ENCODE measurements at places on chromosomes 4 and X.
A peak's percentile ranks its signal among the peaks of the same experiment; 100 is the strongest.

DNA sequence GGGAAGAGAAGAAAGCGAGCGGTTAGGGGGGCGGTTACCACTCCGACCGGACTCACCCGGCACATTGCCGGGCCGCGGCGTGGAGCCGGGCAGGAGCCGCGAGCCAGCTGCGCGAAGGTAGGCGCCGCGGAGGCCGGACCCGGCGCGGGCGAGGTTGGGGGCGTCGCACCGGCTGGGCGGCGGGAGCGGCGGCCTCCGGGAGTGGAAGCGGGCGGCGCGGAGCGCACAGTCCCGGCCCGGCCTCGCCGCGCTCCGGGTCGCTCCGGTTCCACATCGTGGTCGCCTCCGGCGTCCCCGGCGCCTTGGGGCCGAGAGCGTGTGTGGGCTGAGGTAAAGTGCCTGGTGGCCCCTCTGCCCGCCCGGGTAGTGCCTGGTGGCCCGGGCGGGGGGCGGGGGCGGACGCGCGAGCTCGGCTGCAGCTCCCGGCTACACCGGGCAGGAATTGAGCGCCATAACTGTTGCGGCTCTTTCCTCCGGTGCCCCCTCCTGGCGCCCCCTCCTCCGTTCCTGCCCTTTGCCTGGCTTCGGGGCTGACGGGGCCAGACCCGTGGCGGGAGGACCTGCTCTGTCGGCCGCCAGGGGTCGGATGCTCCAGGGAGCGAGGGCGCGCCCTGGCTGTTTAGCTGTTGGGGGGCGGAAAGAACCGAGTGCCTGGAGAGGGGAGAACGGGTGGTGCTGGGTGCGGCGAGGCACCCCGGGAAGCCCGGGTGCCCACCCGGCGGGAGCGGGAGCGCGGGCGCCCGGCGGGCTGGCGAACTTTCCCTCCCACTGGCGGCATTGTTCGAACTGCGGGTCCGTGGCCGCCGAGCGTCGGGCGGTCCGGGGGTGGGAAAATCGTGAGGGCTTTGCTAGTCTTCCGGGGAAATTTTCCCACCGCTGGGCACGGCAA is 626 bp downstream of the JADE3 start:
- DNase-seq, result peak; percentile 6

DNA sequence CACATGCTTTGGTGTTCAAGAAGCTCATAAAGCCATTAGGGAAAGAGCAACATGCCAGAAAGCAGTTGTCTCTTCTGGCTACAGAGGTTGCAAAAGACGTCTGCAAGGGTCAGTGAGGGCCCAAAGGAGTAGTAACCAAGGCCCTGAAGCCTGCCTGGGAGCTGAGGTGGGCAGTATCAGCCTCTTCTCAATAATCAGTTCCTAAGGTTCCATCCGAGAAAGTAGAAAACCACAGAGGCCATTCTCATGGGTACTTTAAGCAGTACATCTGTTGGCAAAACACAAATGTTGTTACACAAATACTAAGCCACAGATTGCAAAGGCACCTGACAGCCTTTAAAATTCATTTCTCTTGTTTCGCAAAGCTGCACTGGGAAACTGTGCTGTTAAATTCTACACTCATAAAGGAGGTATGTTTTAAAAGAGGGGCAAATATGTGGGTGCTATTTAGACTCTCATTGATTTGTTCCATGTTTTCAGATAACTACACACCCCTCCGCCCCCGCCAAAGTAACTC is 37.7 kb downstream of the MECP2 start:
- no peak for DNase-seq

DNA sequence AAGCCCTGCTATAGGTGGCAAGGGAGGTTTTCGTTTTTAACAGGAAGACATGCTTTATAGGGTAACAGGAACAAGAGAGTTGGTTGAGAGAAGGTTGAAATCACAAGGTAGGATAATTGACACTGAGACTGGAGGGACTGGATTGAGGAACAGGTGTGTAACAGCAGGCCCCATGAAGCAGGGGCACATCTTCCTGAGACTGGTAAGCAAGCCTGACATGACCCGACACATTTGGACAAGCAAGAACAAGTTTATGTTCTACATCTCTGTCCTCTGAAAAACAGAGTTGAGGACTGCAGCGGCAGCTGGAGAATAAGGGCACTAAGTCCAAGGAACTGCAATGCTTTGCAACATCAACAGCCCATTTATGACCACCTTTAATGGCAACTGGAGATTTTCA is 5.2 kb downstream of the RPS4X start:
- no peak for DNase-seq

GRCh38 chr4:38919494-38919893 is 51.9 kb downstream of the FAM114A1 start:
- DNase-seq, result no peak

- DNase-seq, result no peak
Measured at GRCh38 chrX:78106651-78106986, 2.6 kb downstream of the PGK1 start.

GRCh38 chrX:15384304-15384703 is at the start of gene VEGFD:
Gene VEGFD (minus strand): TSS chrX:15384413. CDS start chrX:15383946, 467 bp downstream.
- DNase-seq, result no peak

DNA sequence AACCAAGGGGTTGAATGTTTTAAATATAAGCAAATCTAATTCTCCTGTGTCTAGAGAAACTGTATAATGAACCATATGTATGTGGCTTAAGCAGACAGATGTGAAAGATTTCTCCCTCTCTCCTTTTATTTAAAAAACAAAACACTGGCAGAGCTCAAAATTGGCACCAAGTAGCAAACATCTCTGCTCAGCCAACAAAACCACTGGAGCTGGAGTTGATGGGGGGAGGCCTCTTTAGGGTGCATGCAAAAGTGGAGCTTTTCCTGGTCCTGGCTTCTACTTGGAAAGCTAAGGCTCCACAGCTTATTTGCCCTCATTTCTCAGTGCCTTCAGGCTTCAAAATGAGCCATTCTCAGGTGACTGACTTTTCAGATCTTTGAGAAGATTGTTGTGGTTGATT is 95.6 kb downstream of the REPS2 start:
- DNase-seq, result no peak

GRCh38 chr4:24519649-24520048 is 64.7 kb downstream of the DHX15 start:
- DNase-seq, result no peak

DNA sequence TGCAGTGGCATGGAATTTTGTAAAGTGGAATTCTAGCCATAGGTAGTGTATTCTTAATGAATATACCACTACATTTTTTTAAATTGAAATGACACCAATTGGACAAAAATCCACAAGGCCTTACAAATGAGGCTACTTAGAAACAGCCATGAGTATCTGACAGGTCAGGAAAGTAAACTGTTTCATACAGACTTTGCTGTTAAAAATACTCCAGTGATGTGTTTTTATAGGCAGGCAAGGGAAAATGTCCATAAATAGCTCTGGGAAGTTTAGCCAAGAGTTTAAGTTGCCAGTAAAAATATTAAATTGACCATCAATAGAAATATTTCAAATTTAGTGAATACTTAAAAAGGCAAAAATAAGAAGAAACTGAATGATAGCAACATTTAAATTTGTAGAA is 41.8 kb upstream of the PDLIM5 start:
- DNase-seq, result no peak

DNA sequence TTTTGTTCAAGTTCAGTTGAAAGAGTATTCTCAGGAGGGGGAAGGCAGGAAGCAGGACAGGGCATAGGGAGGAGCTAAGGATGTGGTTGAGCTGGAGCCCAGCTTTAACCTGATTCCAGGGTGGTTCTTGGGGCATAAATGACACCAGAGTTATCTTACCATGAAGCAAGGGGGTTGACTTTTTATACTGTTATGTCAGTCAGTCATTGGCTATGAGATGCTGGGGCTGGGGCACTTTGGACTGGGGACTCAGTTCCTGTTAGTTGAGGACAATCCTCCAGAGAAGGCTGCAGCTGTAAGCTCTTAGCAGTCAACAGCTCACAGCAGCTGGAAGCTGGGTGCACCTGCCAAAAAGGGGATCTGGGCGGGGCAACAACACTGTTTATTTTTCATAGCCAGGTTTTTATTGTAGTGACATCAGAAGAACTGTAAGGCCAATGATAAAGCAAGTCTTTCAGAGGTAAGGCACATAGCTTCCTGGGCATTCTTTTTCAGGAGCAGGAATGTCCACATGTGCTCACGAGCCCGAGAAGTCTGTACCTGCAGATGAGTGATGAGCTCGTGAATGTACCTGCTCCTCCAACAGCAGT is 78.5 kb downstream of the MID1IP1 start:
- no peak for DNase-seq

GRCh38 chrX:30005813-30006212 is 209.6 kb upstream of the MAGEB2 start:
- DNase-seq, result no peak

GRCh38 chrX:53044995-53045394 is 3.6 kb upstream of the GPR173 start:
- no peak for DNase-seq

DNA sequence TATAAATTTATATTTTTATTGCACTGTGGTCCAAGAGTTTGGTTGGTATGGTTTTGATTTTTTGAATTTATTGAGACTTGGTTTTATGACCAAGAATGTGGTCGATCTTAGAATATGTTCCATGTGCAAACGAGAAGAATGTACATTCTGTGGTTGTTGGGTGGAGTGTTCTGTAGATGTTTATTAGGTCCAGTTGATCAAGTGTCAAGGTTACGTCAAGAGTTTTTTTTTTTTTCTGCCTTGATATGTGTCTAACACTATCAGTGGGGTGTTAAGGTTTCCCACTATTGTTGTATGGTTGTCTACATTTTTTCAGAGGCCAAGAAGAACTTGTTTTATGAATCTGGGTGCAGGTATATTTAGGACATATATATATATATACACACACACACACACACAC is 10.8 kb downstream of the ETDB start:
- DNase-seq, result no peak

GRCh38 chr4:1666391-1666790 is 17.7 kb downstream of the FAM53A start:
- DNase-seq, result no peak

DNA sequence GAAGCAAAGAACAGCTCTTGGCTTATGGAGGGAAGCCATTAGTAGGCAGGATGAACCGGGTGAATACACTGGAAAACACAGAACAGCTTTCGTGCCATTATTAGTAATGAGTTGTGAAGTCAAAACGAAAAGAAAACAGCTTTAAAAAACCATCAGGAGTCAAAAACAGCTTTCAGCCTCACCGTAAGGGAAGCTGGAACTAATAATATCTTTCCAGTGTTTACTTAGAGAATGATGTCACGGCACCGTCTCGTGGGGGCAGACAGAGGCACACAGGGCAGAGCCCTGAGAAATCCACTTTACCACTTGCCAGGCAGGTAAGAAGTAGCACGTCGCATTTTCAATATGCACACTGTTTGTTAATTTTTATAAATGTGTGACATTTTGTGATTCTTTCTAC is 37.9 kb upstream of the HMX1 start:
- DNase-seq, result no peak

DNA sequence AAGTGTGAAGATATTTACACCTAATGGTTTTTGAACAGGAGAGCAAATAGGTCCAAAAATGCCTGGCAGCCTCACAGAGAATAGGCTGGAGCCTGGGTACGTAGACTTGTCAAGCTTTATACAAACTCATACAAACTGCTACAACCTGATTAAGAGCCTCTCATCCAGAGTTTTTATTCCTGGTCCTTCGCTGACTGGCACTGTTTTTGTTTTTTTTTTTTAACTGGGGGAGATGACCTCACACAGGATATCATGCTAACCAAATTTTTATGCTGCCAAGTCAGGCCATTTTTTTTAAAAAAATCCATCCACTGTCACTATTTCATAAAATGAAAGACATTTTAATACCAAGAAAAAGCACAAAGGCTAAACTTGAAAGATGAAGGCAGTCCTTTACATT is 1.9 kb downstream of the FAM114A1 start:
- DNase-seq, result no peak

GRCh38 chrX:88612870-88613329 is 134.1 kb upstream of the CPXCR1 start:
- no peak for DNase-seq

DNA sequence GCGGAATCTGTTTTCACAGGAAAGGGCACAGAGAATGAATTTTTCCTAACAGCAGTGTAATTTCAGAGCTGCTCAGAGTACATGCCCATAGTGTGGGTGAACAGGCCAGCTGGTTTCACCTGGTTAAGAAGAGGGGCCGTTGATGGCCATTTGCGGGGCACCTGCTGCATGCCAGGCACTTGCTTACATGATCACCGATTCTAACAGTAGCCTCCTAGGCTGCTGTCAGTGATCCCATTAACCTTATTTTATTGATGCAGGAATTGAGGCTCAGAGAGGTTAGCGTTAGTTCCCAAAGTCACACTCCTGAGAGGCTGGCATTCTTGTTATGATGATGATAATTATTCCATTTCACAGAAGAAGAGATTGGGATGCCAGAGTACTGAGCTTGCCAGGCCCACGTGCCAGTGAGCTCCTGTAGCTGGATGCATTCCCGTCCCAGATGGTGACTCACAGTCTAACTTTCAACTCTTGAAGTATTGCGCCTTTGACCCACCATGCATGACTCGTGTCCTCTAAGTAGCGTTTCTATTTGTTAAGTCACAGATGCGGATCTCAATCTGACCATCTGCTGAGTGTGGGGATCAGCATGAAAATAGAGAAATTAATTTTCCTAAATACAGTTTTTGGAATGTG is 76.5 kb downstream of the PSAPL1 start:
- DNase-seq, result peak; percentile 80

DNA sequence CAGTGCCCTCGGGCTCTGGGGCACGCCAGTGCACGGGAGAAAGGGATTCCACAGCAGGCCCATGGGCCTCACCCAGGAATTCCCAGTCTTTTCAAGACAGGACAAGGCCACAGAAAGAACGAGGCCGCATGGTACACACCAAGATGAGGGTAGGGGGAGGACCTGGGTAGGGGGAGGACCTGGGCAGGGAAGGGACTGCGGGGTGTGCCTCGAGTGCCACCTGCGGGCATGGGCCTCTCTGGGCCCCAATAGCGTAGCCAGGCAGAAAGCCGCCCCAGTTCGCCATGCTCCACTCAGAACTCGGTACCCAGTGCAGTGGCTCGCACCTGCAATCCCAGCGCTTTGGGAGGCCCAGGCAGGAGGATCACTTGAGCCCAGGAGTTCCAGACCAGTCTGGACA is 14.0 kb upstream of the DUSP9 start:
- no peak for DNase-seq

- DNase-seq, result no peak
Measured at GRCh38 chr4:130705023-130705422, 1609.1 kb downstream of the C4orf33 start.

- no peak for DNase-seq
Measured at GRCh38 chrX:56783450-56783831, 54.4 kb downstream of the NBDY start.

- no peak for DNase-seq
Measured at GRCh38 chr4:90799895-90800294, 672.7 kb downstream of the CCSER1 start.

DNA sequence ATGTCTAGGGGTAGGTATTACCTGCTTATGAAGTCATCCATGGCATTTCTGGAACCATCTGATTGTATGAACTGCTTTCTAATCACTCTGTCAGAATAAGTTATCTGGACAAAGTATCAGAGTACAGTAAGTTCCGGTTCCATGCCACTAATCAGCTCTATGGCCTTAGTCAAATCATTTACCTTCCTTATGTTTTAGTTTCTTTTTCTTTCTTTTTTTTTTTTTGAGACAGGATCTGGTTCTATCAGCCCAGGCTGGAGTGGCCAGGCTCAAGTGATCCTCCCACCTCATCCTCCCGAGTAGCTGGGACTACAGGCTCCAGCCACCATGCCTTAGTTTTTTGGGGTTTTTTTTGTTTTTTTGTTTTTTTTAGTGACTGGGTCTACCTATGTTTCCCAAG is 11.5 kb downstream of the XIAP start:
- no peak for DNase-seq
